Stimulated activated CD4-positive, alpha-beta T cell treated with anti-CD3 and anti-CD28 coated beads, Interleukin-12 subunit alpha, Interleukin-12 subunit beta, amount 100 ng/mL, for 24 hours (primary cell): ENCODE measurements at places on chromosomes 1 and 21.

DNA sequence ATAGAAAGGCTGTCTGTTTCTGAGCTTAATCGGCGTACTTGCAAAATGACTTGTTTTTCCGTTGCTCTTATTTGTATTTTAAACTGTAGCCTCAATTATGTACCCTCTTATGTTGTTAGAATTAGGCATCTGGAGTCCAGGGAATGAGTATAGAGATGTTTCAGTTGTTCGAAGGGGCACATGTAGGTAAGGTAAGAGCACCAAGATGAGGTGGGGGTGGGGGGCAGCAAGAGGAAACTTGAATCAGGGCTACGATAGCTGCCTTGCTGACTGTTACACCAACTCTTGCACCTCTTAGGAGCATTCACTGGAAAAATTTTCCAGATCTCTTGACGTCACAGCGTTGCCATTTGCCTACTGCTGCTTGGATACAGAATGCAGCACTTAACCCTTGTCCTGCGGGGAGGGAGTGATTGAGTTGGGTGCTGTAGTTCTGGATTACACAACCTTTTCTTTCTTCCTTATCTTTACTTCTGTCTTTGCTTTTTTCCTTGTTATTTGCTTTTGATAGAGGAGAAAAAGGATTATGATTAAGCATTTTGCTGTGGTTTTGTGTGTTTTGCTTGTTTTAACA lies 3.2 kb downstream of the ATP1B1 start:
- no peak for DNase-seq

GRCh38 chr1:246306415-246307037 lies 200.6 kb downstream of the SMYD3 start:
- DNase-seq = no peak

GRCh38 chr1:161267321-161267720 lies 8.8 kb downstream of the PCP4L1 start:
- DNase-seq = no peak

DNA sequence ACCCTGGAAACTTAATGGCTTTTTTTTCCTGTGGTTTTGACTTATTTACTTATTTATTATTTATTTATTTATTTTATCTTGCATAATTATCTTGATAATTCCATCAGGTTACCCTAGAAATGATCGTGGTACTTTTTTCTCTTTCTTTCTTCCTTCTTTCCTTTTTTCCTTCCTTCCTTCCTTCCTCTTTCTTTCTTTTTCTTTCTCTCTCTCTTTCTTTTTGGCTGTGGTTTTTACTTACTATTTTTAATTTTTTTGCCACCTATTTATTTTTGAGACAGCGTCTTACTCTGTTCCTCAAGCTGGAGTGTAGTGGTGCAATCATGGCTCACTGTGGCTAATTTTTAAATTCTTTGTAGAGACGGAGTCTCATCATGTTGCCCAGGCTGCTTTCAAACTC lies 6.2 kb upstream of the KLF18 start:
- no peak for DNase-seq

DNA sequence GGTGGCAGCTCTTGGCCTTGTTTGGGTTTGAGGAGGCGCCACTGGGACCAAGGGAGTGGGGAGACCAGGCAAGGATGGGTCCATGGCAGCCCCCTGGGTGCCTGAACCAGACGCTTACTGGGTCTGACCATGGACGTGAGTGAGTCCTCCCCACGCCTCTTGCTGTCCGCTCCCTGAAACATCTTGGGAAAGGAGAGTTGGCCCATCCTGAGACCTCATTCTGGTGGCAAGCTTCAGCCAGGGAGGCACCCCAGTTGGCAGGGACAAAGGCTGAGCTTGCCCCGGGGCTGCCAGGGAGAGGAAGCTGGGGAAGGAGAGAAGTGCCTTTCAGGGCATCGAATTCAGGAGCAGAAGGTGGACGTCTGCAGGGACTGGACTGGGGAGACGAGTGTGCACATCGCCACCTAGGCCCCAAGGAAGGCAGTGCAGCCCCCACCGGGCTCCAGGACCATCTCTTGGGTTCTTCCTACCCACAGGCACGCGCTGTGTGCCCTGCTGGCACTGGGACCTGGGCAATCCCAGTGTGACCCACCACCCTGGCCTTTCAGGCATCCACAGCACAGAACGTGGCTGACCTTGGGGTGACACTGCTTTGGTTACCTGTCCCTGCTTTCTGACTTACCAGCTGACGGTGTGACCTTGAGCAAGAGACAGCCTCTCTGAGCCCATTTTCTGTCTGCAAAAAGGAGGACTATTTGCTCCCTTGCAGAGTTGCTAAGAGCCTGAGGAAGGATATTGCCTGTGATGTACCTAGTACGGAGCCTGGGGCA lies 132.9 kb upstream of the WNT4 start:
- DNase-seq = no peak

DNA sequence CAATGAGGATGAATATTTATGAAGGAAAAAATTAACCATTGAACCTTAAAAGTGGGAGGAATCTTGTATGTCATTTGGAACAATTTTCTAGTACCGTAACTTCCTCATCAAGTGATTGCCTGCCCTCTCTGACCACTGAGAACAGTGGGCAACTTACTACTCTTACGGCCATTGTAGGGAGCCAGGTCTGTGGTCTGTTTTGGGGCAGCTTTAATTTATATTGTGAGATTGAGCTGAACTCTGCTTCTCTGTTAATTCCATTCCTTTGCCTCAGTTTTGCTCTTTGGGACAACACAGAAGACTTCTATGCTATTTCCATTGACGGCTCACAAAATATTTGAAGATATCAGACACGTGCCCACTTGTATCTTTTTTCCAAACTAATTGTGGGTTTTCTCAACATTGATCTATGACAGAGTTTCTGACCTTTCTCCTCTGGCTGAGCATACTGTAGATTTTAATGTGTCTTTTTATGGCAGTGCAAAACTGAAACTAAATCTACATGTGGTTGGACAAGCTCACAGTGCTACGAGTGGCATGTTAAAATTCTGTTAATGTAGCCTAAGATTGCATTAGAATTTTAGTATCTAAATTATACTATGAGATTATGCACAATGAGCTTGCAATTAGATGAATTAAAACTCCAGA lies 27.8 kb upstream of the ZNF281 start:
- DNase-seq = no peak

DNA sequence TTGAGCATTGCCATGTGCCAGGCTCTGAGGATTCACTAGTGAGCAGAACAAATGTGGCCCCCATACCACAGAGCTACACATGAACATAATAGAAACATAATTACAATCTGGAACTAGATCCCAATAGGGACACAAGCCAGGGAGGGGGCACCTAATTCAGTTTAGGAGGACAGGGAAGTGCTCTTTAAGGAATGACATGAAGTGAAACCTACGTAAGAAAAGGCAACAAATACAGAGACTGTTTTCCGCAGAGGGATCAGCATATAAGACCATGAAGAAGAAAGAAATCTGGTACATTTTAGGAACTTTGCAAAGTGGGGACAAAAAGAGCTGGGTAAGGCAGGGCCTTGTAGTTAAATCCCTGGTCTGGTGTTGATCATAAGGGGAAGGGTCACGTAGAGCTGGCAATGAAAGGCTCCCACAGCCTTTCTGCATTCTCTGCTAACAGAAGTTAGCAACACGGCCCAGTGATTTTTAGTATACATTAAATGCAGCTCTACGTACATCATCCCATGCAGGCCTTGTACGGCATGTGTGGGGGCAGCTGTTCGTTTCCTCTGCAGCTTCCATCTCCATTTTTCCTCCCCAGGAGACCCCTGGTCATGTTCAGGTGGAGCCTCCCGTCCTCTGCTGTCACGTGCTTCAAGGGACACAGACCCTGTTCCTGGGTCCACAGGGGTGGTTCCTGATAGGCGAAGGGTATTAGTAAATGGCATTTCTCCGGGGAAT lies 26.8 kb upstream of the SLC30A1 start:
- DNase-seq = no peak

DNA sequence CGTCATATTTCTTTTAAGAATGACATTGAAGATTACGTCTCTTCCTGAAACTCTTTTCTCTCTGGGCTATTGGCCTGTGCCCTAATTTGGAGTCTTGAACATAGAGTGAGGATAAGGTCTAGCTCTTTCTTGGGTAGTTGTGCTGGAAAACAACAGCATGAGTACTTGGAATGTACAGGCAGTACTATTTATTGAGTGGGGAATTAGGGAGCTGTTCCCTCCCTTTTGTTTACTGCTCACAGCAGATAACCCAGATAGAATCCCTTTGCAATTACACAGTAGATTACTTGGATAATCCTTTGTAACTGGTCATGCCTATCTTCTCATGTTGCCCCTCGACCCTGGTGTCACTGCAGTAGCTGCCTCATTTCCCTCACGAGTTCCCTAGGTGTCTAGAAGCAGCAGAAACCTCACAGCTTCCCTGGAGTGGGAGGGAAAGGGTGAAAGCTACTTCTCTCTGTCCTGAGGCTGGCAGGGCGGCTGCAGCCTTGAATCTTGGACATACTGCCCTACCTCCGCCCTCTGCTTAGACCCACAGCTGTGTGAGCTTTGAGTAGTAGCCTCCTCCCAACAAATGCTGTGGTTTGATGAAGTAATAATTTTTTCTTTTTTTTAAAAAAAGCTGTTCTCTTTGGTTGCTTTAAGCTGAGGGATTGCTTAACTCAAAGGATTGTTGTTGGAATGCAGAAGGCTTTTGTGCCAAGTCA lies 70.6 kb downstream of the FGGY start:
- DNase-seq = no peak

- no peak for DNase-seq
These were observed 38.2 kb downstream of the ACTN2 start for GRCh38 chr1:236724506-236724905.

DNA sequence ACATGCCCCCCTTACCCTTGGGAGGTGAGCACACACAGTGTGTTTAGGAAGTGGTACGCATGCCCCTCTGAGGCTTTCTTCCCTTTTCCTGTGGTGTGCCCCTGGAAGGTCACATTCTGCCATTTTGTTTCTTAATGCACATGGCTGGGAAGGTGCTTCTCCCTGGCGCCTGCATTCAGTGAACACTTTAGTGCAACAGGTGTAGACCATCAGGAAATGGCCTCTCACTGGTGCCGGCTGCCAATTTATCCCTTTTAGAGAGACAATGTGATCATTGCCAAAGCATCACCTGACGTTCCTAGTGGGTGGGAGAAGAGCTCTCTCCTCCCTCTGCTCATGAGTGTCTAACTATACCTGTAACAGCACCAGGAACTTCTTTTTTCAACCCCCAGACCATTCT lies 51.8 kb upstream of the PDE9A start:
- no peak for DNase-seq
